ENCODE measurements at places on chromosomes 2 and 18.

- no peak for DNase-seq
Measured at GRCh38 chr18:54973046-54973445, 13.8 kb upstream of the CCDC68 start.

- no peak for DNase-seq
Measured at GRCh38 chr2:45814488-45814887, 163.0 kb downstream of the PRKCE start.

- no peak for DNase-seq
Measured at GRCh38 chr2:144621266-144621665, 101.3 kb upstream of the ZEB2 start.

DNA sequence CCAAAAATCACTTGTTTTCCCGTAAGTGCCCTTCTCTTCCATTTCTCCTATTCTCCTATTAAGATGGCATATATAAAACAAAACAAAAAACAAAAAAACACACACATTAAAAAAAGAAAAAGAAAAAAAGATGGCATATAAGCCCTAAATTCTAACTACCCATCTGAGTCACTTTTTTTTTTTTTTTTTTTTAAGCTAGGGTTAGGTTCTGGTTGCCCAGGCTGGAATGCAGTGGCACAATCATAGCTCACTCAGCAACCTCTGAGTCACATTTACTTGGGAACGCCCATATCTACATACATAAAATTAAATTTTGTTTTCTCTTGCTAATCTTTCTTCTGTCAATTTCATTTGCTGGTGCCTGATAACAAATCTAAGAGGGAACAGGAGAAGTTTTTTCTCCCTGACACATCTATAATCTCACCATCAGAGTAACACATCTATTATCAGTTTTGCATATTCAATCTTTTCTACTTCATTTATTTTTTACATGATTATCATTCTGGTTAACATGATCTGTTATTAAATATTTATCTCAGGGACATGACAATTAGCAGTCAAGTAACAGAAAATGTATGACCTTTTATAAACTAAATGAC, 52.1 kb downstream of the EEF1B2 start:
- no peak for DNase-seq

DNA sequence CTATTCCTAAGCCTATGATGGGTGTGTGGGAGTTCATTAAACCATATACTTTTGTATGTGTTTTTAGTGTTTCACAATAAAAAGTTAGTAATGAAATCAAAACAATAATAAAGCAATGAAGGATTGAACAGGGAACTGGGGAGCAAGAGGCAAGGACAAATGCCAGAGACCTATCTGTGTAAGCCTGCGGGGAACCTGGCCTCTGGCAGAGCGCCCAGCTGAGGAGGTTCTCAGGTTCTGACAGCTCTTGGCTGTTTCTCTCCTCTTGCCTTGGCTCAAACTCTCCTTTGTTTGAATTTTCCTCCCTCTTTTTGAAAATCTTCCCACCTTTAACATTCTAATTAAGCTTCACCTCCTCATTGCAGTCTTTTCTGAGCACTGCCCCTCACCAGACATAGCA, 200.0 kb upstream of the NCKAP5 start:
- no peak for DNase-seq
